Omental fat pad (tissue), 4 donors: ENCODE measurements at places on chromosomes 16 and 17.

DNA sequence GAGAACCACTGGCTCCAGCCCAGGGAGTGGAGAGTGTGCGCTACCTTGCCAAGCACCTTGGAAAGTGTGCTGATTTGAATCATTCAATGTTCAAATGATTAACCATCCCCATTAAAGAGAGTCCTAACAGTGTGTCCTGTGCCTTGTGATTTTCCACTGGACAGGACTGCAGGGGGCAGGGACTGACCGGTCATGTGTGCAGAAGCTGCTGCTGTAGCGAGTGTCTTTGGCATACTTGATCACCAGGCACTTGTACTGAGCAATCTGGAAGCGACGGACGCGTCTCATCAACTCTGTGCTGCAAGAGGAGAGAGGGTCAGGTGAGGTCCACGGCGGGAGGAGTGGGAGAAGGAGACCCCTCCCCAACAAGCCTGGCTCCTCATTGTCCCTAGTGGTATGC lies 2.0 kb downstream of the TK1 start:
- no peak for DNase-seq

DNA sequence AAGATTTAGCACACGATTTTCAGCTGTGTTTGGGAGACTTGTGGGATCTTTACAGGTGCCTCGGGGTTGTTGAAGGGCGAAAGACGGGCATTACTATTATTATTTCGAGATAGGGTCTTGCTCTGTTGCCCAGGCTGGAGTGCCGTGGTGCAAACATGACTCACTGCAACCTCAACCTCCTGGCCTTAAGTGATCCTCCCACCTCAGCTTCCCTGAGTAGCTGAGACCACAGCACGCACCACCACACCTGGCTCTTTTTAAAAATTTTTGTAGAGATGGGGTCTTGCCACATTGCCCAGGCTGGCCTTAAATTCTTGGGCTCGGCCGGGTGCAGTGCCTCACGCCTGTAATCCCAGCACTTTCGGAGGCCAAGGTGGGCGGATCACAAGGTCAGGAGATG lies 29.7 kb upstream of the PHB1 start:
- DNase-seq = no peak

GRCh38 chr17:53032861-53033271 lies 789.9 kb upstream of the KIF2B start:
- DNase-seq = no peak

GRCh38 chr17:73711184-73711583 lies 66.9 kb upstream of the SDK2 start:
- DNase-seq = no peak

- DNase-seq = no peak
Measured at GRCh38 chr16:6861815-6862477, 470.7 kb upstream of the RBFOX1 start.
